ENCODE measurements at places on chromosomes 12 and 14.
A peak's percentile ranks its signal among the peaks of the same experiment; 100 is the strongest.

GRCh38 chr12:11676052-11676451, 26.6 kb downstream of the ETV6 start:
- no peak for DNase-seq

DNA sequence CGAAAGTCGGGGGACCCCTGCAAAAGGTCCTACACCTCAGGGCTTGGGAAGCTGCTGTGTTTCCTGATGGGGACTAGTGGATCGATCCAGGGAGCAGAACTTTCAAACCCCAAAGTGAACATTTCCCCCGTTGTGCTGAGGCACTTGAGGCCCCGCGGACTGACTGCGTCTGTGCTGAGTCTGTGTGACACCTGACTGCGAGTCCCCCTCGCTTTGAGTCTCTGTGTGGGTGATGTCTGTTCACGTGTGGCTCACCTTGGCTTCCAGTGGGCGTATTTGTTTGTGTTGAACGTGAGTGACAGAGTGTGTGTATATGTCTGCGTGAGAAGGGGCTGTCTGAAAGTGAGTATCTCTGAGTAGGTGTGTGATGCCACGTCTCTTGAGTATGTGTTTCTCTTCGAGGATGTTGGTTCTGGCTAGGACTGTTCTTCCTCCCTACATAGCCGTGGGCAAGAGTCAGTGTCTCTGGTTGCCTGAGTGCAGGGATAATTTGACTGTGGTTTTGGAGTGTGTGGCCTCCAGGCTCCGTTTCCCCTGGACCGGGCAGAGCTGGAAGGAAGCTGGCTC, 1.3 kb downstream of the TEAD4 start:
- peak; percentile 25 for DNase-seq

DNA sequence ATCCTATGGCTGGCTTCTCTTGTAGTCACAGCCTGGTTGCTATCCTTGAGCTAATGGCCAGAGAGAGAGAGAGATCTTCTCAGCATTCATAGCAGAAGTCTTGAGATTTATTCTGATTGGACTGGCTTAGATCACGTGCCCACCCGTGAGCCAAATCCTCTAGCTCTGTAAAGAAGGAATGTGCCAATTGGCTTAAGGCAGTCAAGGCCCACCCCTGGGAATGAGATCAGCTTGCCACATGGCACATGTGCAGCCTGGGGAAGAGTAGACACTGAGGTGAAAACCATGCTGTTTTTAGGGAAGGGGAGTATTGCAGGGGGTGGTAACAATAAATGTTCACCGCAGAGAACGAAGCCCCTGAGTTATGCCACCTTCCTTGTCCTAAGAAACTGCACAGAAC, 36.3 kb downstream of the PLEKHG7 start:
- peak; percentile 29 for DNase-seq

- DNase-seq, result no peak
These were observed 300.7 kb upstream of the SEL1L start for GRCh38 chr14:81834308-81834707.

DNA sequence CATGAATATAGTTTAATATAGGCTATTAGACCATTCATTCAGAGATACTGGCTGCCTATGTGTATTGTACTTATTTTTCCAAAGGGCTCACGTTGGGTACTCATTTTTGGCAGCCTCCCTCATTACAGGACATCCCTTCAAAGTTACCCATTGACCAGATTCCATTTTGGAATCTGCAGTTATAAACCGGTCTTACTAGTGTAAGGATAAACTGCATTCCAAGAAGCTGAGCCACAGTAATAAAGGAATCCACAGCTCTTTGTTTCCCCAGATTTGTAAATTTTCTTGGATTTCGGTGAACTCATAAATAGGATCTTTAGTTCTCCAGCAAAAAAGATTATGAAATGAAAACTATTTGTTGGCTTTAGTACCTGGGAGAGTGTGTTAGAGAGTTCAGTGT, 18.9 kb upstream of the CFL2 start:
- DNase-seq, result peak; percentile 22

DNA sequence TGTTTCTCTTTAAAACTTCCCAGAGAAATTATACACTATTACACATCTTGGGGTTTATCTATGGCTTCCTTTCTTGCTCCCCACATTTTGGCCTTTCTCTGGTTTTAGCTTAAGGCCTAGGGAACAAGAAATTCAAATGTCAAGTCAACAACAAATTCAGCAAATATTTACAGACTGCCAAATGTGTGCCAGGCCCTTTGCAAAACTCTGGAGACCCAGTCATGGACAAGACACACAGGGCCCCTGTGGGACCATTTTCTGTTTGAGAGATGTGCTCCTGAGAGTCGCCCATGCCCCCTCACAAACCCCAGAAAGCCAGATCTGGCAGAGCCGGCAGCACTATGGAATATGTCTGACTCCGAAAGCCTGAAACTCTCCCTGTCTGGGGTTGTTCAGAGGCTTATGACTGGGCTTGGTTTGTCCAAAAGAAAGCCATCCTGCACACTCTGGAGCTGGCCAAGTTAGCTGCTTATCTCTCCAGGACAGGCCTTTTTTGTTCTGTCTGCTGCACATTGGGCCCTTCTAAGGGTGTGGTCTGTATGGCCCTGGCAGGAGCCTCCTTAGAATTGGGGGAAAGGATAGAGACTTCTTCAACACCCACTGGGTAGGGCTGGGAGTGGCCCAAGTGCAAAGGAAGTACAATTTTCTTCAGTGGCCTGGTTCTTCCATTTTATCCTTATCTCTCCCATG, 1.1 kb upstream of the KRT3 start:
- no peak for DNase-seq

GRCh38 chr12:47773062-47773857, at the start of gene SLC48A1:
SLC48A1 (plus strand) TSS chr12:47773238; CDS start chr12:47773305, 67 bp downstream.
- DNase-seq, result peak; percentile 55

GRCh38 chr14:75547552-75548250, 25.4 kb downstream of the BATF start:
- no peak for DNase-seq

- DNase-seq, result peak; percentile 99
These were observed 32.9 kb upstream of the MDM1 start for GRCh38 chr12:68364893-68365725.

DNA sequence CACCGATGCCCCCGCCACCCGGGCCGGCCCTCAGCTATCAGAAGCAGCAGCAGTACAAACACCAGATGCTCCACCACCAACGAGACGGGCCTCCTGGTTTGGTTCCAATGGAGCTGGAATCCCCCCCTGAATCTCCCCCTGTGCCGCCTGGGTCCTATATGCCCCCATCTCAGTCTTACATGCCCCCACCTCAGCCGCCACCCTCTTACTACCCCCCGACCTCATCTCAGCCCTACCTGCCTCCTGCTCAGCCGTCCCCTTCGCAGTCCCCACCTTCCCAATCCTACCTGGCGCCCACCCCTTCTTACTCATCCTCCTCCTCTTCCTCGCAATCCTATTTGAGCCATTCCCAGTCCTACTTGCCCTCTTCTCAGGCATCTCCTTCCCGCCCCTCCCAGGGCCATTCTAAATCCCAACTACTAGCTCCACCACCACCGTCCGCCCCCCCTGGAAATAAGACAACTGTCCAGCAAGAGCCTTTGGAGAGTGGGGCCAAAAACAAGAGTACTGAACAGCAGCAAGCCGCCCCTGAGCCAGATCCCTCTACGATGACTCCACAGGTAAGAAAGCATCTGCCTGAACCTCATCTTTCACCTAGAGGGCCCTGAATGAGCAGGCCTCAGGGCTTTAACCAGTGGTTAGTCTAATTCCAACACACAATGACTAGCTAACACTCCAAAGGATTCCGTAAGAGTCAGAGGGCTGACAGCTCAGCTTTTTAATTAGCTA, 851 bp downstream of the YLPM1 start:
- no peak for DNase-seq

- DNase-seq, result no peak
These were observed 57.4 kb downstream of the RPH3A start for GRCh38 chr12:112848972-112849371.

DNA sequence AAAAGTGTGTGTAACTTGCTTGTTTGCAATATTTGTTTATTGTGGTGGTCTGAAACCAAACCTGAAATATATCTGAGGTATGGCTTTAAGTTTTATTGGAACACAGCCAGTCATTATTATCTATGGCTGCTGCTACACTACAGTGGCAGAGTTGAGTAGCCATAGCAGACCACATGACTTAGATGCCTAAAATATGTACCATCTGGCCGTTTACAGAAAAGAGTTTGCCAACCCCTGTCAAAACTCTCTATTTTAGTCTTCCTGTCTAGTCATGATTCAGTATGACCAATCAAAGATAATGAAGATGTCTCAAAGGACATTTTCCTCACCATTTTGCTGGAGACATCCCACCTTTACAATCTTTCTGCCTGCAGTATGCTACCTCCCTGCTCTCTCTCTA, 242.3 kb downstream of the ANO6 start:
- DNase-seq, result peak; percentile 56

DNA sequence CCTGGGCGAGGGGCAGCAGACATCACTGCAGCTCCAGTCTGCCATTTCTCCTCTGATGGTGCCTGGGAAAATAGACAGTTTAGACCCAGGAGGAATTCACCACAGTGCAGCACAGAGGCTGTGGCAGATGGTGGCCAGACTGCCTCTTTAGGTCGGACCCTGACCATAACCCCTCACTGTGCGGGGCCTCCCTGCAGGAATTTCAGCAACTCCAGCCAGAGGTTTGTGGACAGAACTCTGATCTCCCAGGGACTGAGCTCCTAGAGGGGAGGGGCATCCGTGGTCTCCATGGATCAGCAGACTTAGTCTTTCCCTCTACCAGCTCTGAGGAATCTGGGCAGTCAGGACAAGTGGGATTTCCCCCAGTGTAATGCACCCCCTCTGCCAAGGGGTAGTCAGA, 106.5 kb downstream of the ZC3H14 start:
- DNase-seq, result no peak

- no peak for DNase-seq
These were observed 190.5 kb upstream of the GSC start for GRCh38 chr14:94960285-94961001.

- DNase-seq, result peak; percentile 3
These were observed 52.2 kb downstream of the SPATA7 start for GRCh38 chr14:88437658-88438057.

DNA sequence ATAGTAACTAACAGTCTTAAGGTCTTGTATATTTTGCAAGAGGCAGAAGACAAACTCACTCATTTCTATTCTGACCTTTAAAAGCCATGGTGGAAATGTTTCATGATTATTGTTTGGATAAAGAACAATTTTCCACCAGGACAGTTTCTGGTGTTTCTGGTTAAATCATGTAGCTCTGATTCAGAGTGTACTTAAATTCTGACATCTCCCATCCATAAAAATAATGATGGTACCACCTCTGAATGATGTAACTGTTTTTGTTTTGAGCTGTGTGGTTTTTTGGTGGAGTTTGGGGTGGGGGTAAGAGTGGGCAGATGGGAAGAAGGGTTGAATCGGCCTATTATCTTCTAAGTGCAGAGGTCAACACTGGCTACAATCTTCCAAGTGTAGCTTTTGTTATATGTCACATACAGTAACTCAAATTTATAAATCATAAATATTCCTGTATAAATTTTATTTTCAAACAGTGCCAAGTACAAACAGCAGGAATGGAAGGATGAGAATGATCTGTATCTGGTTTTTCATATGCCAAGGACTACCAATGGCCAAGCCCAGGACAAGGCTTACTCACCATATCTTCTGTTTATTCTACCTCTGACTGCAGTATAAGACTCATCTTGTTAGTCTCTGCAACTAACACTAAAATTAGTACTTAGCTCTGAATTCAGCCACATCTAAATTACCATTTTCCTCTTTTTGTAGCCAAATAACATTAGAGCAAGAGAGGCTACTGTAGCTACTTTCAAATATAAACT, 108.7 kb downstream of the BCAT1 start:
- DNase-seq, result no peak

GRCh38 chr12:25186788-25187402, 8.1 kb downstream of the DNAI7 start:
- no peak for DNase-seq

DNA sequence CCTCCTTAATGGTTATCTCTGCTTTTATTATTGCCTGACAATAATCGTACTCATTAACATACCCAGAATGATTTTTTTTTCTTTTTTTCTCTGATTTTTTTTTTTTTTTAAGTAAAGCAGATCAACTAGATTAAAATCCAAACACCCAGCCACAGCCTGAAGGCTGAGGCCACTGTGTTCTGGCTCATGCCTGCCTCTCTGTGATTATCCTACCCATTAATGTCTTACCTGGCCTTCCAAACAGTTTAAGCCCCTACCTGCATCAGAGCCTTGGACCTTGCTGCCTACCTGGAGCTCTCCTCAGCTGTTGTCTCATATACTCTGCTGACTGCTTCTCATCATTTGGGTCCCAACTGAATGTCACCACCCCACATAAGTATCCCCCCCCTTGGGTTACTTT, 6.8 kb upstream of the TMED10 start:
- no peak for DNase-seq

GRCh38 chr12:19643635-19644034, 204.3 kb downstream of the AEBP2 start:
- DNase-seq, result peak; percentile 76

DNA sequence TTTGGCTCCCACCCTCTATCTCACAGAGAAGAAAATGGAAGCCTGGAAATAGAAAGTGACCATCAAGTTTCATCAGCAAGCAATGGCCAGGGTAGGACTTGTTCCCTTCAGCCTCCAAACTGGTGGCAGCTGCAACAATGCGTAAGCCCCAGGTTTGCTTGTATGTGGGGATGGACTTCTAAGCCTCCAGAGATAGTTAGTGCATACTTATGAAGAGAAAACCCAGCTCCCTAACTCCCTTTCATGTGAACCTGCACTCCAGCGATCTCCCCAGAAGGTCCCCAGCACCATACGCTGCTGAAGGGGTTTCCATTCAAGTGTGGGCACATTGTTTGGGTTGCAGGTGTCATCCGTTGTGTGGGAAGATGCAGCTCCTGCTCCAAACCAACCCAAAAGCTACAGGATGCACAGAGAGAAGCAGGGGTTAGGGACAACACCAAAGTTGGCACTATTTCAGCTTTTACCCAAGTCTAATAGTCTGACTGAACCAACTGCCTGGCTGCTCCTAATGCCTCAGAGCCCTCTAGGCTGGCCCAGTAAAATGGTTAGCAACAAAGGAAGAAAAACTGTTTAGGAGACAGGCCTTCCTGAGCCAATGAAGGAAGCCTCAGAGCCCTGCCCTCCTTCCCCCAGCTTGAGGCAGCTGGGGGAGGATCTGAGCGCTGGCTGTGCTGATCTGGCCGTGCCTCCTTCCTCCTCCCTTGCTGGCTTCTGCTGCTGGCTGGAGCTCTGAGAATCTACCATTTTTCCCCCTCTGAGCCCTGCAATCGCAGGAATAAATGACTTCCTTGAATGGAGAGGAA, 12.3 kb downstream of the ZFP36L1 start:
- DNase-seq, result peak; percentile 85

DNA sequence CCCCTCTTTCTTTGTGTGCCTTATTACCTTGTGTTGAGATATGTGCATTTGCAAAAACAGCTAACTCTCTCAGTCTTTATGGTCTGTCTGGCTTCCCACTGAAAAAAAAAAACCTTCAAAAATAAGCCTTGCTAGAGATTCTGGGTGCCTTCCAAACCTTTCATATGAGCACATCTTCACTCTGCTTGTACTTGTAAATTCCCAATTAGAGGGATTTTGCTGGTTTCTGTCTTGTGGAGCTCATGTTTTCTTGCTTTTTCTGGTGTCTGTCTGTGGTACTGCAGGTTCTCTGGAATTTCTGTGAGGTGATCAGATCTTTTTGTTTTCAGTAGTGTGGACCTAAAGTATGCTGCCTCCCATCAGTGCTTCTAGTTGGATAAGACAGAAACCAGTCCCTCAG, 100.1 kb downstream of the PIK3C2G start:
- no peak for DNase-seq
